ENCODE measurements at places on chromosomes 4 and X. TPM values are rescaled to one million over a fixed set of nuclear protein-coding genes. Genes with fewer than 3 reads are reported as not detected.

Gene SSX2B
- not detected for total RNA-seq

Gene CCNA2
- 43.5 TPM for total RNA-seq

Gene TIGD2
- total RNA-seq = 5.3 TPM

Gene TMEM192
- 9.1 TPM for total RNA-seq

Gene CRMP1
- total RNA-seq = 3.9 TPM

Gene MGARP
- 0.69 TPM for total RNA-seq

Gene SPANXN4
- not detected for total RNA-seq

Gene GPR173
- total RNA-seq = not detected

Gene DAPP1
- not detected for total RNA-seq
